ENCODE measurements at places on chromosomes 2 and 18. TPM values are rescaled to one million over a fixed set of nuclear protein-coding genes. Genes with fewer than 3 reads are reported as not detected.

GRCh38 chr2:240229603-240230235 is 89.3 kb upstream of the OTOS start:
- DNase-seq, result no peak

GRCh38 chr2:188274274-188274673 is 17.4 kb upstream of the GULP1 start:
- DNase-seq, result no peak

- no peak for DNase-seq
Observed at GRCh38 chr2:17780546-17780945, 26.6 kb downstream of the GEN1 start.

GRCh38 chr2:120245520-120246332 is 6.9 kb upstream of the RALB start:
- no peak for DNase-seq

DNA sequence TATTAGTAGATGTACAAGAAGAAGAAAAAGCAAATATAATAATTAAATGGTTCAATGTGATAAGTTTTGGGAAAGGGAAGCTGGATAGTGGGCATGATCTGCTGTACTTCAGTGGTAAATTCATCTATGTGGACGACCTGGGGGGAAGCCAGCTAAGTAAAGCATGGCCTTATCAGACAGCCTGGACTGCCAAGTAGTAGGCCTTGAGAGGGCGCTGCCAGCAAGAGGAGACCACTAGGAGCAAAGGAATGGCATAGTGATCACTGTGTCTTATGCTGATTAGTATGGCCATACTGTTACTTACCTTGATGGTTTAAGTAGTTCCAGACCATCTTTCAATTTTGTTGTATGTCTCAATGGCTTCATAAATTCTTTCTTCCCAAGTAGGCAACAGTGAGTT is 287.6 kb downstream of the SETBP1 start:
- DNase-seq, result no peak

DNA sequence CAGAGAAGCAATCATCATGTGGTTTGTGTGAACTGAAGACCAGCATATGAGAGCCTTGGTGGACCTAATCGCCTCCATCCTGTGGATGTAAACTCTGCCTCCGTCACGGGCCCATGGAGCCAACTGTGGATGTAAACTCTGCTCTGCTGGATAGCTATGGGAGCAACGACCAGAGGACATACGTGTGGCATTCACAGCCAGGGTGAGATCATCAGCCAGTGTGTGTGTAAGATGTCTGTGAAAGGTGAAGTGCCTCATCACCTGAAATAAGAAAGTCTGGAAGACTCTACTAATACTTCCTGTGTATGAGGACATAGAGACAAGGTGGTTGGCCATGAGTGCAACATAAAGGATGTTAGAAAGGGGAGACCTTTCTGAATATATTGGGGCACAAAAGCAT is 63.5 kb downstream of the CYB5A start:
- no peak for DNase-seq

DNA sequence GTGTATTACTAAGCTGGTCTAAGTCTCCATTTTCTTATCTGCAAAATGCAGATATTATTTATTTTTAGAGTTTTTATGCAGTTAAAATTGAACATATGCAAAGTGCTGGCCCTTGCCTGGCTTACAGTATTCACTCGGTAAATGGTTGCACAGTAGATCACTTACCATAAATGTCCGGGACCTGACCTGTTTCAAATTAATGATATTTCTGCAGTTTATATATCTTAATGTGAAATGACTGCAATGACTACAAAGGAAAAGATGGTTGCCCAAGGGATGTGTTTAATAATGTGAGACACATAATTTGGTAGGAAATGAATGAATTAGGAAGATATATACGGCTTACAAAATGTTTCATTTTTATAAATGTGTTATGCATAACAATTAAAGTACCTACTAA is 37.1 kb downstream of the LRRC30 start:
- DNase-seq, result no peak

DNA sequence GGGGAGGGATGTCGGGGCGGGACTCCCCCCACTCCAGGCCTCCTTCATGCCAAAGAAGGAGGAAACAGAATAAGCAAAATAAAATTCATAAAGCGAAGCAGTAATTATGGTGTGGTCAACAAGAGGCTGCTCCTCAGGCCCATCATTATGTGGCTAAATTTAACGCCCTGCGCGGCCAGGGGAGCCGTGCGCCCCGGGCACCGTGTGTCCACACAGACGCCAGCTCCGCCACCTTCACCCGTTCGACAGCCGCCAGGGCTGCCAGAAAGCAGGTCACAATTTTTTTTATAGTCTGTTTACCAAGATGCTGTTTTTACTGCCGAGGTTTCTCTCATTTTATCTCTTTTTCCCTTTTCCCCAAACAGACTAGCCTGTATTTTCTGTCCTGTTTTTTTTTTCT is 31.0 kb downstream of the NHEJ1 start:
- DNase-seq, result no peak

GRCh38 chr2:228039752-228040534 is 141.5 kb downstream of the SPHKAP start:
- DNase-seq, result no peak

DNA sequence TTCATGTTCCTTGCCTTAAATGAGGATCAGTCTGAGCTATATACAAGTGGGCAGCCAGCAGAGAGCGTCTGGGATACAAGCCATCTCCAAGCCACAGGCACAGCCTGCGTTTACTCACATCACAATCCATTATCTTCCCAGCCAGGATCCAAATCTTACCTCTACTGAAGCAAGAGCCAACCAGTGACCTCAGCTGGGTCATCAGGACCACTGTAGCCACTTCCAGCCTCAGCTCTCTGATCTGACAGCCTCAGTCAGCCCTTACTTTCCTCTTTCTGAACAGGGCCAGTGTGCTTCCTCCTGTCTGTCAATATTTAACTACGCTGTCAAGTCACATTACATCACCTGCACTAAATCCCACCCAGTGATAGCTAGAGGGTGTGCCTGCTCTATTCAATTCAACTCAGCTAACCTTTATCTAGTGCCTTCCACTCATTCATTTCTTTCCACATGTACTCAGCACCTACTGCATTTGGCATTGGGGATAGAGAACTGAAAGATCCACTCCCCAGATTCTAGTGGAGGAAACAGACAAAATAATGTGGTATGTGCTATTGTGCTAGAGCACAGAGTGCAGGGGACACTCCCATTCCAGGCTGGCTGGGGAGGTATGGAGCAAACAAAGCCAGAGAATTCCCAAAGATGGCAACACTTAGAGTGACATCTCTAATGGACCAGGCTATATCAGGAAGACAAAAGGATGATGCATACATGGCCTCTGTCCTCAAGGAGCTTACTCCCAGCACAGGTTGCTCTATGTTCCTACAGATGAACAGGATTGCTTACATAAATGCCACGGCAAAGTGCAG is 146.5 kb downstream of the NCKAP5 start:
- DNase-seq, result no peak

GRCh38 chr2:43429369-43429768 is 166.5 kb downstream of the THADA start:
- no peak for DNase-seq

DNA sequence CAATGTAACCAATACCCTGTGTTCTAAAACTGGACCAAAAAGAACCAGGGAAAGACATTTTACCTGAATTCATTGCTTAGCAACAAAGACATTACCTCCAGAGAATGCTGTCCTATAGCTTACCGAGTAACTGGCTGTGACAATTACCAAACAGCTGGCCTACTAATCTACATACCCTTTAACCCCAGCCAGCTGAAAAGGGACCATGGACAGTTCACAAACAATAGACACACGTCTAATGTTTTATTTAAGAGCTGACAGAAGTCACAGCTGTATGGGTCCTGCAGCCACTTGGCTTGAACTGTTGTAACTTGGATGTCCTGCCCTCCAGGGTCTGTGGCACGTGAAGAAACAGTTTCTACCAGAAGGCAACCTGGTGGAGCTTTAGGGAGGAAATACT is 130.1 kb upstream of the EFEMP1 start:
- no peak for DNase-seq

DNA sequence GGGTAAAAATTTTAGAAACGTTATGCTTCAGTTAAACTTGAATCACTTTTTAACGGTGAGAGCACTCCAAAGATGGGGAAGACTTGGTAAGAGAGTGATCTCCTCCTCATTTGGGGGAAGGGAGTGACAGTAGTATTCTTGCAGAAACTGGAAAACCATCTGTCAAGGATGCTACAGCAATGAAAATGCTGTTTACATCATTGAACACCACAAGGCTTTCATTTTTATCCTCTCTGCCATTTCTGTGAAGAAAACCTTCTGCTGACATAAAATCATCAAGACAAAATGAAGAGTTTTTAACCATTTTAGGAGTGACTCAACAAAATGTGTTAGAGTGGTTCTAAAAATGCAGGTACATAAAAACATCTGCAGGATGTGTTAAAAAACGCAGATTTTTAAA is 38.1 kb downstream of the CDH2 start:
- DNase-seq, result no peak

GRCh38 chr2:45992021-45992740 is 305.0 kb upstream of the EPAS1 start:
- DNase-seq, result no peak

- DNase-seq, result no peak
Observed at GRCh38 chr18:60656553-60656952, 284.0 kb upstream of the MC4R start.

GRCh38 chr2:10905006-10905861 is 6.5 kb upstream of the KCNF1 start:
- no peak for DNase-seq

DNA sequence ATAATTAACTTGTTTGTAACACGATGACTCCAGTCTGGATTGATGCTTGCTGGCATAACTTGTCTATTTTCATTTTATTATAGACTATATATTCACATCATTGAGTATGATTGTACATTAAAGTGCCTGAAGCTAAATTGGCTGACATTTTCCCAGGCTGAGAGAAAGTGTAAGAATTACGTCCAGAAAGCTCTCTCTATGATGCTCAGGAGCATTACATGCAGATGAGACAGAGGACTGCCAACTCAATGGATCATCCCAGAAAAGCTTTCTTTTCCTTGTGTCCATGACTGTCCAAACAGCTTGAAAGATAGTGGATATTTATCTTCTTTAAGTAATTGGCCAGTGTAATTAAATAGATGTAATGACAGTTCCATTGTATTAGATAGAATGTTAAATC is 1372.2 kb upstream of the TMEFF2 start:
- no peak for DNase-seq

DNA sequence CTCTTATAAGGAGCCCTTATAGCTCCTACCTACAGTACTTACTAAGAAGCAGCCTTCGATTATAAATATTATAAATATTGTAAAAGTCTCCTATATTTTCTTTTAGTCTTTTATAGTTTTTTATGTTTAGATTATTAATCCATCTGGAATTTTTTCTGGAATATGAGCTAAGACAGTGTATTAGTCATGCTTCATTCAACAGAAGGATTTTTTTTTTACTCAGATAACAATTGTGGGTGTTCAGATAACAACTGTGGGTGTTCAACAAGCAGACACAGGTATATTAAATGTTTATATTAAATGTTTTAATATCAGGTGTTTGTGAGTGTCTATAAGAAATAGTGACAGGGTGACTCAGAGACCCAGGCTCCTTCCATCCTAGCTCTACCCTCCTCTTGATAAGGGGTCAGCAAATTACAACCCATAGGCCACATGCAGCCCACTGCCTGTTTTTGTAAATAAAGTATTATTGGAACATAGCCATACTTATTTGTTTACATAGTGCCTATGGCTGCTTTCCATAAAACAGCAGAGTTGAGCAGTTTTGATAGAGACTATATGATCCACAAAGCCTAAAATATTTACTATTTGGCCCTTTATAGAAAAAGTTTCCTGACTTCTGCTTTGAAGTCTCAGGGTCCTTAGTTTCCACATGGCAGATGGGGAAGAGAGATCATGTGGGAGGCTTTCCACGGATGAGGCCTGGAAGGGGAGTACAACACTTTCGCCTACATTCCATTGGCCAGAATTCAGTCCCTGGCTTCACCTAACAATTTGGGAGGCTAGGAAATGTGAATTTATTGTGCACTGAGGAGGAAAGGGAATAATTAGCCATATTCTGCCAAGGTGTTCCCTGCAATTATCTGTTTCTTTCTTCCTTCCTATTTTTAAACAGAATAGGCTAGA is 4.3 kb upstream of the SPATS2L start:
- no peak for DNase-seq

DNA sequence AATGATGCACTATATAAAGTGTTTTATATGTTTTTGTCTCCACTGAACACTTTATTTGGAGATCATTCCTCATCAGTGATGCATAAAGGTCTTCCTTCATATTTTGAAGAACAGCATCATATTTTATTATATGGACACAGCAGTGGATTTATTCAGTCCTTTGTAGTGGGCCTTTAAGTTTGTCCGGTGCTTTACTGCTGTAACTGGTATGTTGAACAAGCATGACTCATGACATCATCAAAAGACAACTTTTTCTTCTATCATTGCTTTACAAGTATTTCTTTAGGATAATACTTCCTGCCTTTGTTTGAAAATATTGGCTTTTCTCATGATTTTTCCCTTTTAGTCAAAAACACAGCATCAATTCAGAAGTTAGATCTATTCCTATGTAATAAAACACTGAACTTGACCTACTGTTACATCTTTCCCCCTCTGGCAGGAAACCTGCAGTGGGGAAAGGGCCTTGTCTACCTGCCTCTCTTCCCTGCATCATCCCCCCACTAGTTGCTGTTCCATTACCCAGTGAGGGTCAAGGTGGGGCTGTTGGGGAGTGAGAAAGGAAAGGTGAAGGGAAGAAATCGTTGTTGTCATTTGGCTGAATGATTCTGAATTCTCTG is 241.2 kb downstream of the CYP26B1 start:
- DNase-seq, result no peak

GRCh38 chr2:211423018-211423417 is 866.6 kb downstream of the CPS1 start:
- no peak for DNase-seq

DNA sequence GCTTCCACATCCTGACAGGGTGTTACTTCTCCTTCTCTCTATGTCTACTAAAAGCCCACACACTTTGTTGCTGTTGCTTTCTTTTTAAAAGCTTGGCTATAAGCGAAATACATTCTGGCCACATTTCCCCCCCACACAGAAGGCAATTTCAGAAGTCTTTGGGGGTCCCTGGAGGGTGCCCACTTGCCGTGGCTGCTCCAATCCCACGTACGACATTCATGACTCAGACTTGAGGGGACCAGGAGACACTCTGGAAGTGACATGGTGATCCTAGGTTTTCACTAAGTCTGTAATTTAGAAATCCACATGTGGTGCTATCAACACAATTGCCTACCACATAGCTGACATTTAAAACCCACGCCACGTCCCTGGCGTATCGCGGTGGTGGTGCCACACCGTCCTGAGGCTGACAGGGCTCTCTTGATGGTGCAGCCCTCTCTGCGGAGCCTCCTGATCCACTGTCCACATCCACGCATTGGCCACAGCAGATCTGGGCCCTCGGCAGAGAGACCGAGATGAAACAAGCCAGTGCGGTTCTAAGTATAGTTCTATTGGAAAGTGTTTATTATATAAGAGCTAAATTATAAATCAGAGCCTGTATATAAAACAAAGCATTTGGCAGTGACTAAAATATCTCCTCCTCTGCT is 42.4 kb downstream of the CYP27C1 start:
- DNase-seq, result peak; percentile 44

GRCh38 chr2:9918275-9918674 is 33.2 kb upstream of the GRHL1 start:
- no peak for DNase-seq

The ZNF396 gene
- 4.1 TPM for total RNA-seq

The C2orf81 gene
- total RNA-seq, result 4.4 TPM

The ANKRD30B gene
- 17.2 TPM for total RNA-seq

The IL1A gene
- total RNA-seq, result 0.18 TPM

The SPP2 gene
- not detected for total RNA-seq

The MC4R gene
- total RNA-seq, result not detected

The SLC19A3 gene
- total RNA-seq, result 7.1 TPM

The TWIST2 gene
- total RNA-seq, result 13.6 TPM

The GPR55 gene
- total RNA-seq, result 0.18 TPM

The SERPINB11 gene
- total RNA-seq, result not detected

The GAREM2 gene
- total RNA-seq, result 6.8 TPM

The RFTN2 gene
- 47.7 TPM for total RNA-seq

The TMEM17 gene
- total RNA-seq, result 4.9 TPM

Measured in sciatic nerve (tissue), 2 donors.